ENCODE measurements at places on chromosomes 3 and 15.

DNA sequence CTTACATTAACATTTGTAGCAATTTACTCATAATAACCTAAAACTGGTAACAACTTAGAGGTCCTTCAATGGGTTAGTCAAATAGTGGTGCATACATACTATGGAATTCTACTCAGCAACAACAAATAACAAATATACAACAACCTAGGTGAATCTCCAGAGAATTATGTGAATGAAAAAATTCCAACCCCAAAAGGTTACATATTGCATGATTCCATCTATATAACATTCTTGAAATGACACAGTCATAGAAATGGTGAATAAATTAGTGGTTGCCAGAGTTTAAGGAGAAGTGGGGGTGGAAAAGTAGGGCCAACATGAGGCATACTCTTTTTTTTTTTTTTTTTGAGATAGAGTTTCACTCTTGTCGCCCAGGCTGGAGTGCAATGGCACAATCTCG, 12.7 kb upstream of the SNTN start:
- DNase-seq: no peak

GRCh38 chr3:146117406-146118285, 43.3 kb downstream of the PLOD2 start:
- DNase-seq: no peak

GRCh38 chr3:177438596-177439220, 241.4 kb upstream of the TBL1XR1 start:
- no peak for DNase-seq

GRCh38 chr15:38514601-38515000, 50.0 kb downstream of the RASGRP1 start:
- DNase-seq: no peak

- no peak for DNase-seq
Observed at GRCh38 chr3:195080125-195080524, 190.8 kb downstream of the XXYLT1 start.

DNA sequence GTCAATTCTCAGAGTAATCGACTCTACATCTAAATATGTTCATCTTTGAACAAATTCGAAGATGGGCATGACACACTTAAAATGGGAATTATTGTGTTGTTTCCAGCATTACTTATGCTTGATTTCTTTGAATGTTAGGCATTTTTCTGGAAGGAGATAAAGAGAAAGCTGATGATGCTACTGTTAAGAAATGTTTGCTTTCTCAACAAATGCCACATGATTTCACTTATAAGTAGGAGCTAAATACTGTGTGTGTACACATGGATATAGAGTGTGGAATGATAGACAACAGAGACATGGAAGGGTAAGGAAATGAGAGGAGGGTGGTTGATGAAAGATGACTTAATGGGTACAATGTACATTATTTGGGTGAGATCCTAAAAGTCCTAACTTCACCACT, 400.9 kb downstream of the TBL1XR1 start:
- no peak for DNase-seq

GRCh38 chr3:37941608-37942508, 48.7 kb upstream of the VILL start:
- no peak for DNase-seq

DNA sequence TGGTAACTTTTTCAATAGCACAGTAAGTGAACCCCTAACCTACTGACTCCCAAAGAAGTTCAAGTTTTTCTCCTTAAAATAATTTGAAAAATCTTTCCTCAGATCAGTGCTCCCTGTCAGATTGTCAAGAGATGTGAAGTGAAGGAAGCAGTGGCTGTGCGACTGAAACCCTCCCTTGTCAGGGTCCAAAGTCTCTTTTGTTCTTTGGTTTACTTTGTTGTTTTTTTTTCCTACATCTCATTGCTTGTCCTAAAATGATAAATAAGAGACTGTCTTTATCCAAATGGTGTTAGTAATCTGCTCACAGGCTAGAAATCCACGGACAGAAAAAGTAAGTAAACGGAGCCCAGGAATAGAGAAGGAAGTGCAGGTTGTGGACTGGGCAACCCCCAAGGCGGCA, 976 bp upstream of the DPPA4 start:
- no peak for DNase-seq

GRCh38 chr15:27182561-27183110, 211.7 kb downstream of the GABRG3 start:
- DNase-seq: no peak

GRCh38 chr3:13623101-13623654, 74.3 kb downstream of the FBLN2 start:
- no peak for DNase-seq

DNA sequence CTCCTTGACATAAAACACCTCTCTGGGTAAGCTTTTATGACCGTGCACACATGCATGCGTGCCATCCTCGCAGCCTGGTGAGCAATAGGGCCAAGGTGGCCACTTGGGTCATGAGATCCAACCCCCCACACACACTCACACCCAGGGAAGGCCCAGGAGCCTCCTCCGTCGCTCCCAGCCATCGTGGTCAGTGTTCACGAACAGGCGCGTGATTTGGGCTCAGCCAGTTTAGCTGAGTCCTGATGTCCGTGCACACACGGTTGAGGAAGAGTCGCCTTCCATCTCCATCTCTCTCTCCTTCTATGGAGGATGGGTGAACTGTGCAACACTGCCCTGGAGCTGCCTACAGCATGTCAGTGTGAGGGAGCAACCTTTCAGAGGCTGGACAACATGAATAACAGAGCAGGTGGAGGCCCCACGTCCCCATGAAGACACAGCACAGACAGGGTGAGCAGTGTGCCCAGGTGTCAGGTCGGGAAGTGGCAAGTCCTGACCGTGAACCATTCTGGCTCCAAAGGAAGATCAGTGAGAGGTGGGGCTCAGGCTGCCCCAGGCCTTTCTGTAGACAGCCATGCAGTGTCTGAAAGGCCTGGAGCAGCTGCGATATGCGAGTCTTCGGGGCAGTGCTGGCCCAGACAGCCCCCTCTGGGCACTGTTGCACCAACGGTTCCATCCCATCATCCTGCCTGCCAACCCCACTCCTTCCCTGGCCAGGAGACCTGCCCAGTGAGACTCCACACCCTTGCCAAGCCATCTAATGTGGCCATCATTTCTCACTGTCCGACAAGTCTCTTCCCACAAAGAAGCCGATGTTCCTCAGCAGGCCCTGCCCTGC, 253.4 kb downstream of the OCA2 start:
- no peak for DNase-seq

GRCh38 chr15:70976851-70977250, 84.2 kb downstream of the LRRC49 start:
- no peak for DNase-seq

- DNase-seq: no peak
Observed at GRCh38 chr3:976006-976405, 116.8 kb upstream of the CNTN6 start.

DNA sequence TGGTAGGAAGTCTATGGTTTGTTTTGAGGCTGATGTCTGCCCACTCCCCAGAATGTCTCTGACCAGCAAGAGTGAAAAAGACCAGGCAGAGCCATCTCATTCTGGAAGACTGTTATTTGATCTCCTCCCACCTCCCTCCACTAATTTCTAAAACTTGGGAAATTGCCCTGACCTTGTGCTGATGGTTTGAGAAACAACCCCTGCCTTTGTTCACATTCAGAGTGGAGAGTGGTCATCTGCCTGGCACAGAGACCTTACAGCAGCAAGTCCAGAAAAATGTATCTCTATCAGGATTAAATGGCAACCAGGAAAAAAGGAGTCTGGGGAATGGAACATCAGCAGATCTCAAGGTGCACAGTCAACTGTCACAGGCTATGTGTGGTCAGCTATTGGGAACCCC, 25.7 kb downstream of the SPATA12 start:
- DNase-seq: no peak

GRCh38 chr3:64873400-64873799, 185.6 kb upstream of the ADAMTS9 start:
- no peak for DNase-seq

GRCh38 chr3:176971613-176972174, 225.6 kb downstream of the TBL1XR1 start:
- DNase-seq: no peak

GRCh38 chr15:37758412-37758811, 176.0 kb upstream of the TMCO5A start:
- DNase-seq: no peak

- DNase-seq: no peak
Observed at GRCh38 chr3:183327343-183327742, 74.3 kb downstream of the B3GNT5 start.

DNA sequence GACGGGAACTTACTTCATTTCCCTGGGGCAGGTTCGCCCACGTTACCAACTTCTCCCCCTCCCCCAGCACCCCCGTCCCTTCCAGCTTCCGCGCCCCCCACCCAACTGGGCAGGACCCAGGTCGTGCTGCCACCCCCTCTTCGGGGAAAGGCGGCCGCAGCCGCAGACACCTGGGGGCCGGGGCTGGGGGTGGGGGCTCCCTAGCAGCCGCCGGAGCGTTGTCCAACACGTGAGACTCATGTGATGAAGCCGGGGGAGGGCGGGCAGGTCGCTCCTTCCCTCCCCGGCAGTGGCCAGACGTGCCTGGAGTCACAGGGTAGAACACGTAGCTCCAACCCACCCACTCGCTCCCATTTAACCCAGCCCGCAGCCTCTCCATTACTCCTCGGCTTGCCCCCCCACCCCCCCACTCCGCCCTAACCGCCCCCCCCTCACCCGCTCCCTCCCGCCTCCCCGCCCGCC, 240 bp upstream of the BHLHE40 start:
- peak; percentile 78 for DNase-seq

GRCh38 chr15:91133511-91133910, 33.5 kb downstream of the SV2B start:
- no peak for DNase-seq

DNA sequence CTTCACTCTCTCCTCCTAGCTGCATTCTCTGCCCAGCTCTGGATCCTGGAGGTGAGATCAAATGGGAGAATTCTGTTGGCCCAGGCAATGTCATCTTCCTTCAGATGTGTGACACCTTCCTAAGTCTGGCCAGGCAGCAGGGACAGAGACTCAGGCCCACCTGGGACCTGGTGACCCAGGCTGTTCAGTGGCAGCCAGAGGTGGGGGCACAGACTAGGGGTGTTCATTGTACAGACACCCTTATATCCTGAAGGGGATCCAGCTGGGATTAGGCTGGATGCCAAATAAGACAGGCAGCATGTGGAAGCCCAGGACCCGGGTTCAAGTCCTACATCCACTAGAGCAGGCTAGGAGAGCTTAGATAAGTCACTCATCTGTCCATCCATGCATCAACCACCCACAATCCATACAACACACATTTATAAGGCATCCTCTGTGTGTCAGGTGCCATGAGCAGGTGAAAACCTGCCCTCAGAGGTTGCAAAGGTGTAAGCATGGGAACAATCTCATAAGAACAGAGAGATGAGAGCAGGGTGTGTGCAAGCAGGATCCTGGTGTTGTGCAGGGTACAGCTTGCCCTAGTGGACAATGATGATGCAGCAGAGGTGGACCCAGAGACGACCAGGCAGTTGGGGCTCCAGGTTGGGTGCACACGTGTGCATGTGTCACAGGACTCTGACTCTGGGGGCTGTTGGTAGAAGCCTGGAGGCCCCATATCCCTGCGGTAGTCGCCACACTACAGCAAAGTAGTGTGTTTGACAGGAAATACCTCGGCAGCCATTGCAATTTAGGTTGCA, 18.3 kb upstream of the RPL29 start:
- DNase-seq: no peak

Data from T-helper 17 cell (primary cell).